PC-9 (cell line): ENCODE measurements at places on chromosomes 5 and 9.

- no peak for DNase-seq
Measured at GRCh38 chr9:95029288-95029687, 288.2 kb downstream of the FANCC start.

- DNase-seq, result no peak
Measured at GRCh38 chr5:116423141-116423540, 151.5 kb downstream of the SEMA6A start.

DNA sequence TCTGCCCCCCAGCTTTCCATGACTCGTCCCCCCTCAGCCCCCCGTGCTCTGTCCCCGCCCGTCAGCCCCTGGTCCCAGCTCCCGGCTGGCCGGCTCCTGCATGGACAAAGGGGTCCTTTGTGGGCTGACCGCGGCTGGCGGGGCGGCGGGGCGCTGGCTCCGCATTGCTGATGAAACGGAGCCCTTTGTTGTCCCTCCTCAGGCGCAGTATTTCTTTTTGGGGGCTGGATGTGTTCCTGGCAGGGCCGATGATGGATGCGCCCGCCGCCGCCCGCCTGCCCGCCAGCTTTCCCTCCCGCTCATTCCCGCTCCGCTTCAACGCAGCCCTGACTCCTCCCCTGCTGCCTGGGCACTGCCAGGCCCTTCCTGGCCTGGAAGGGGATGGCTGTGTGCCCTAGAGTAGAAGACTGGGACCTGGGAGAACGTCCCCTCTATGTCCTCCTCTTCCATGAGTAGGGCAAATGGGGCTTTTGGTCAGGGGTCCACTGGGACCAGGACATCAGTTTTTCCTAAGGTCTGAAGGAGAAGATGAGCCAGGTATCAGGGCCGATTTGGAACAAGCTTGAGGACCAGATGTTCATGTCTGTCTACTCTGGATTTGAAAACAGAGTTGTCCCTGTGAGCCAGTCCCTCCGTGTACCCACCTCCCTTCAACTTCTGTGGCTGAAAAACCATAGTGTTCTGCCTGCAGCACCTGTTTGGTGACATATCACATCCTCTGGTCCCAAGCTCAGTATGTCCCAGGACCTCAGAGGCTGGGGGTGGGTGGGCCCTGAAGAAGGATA, 29.0 kb downstream of the CXXC5 start:
- no peak for DNase-seq

DNA sequence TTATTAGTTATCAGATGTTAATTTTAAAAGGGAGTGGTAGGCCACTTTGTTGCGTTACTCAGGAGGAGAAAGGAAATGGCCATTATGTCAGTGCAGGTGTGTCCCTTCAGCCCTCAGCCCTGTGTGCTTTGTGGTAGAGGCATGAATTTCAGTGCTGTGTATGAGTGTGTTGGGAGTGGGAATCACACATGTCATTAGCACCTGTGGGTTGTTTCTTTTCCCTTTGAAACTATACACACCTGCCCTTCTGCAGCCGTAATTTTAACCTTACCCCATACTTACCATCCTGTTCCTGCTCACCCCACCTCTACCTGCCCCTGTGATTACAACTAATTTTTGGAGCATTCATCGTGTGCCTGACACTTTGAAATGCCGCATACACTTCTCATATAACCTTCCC, 156.4 kb downstream of the ARHGAP26 start:
- DNase-seq, result no peak

DNA sequence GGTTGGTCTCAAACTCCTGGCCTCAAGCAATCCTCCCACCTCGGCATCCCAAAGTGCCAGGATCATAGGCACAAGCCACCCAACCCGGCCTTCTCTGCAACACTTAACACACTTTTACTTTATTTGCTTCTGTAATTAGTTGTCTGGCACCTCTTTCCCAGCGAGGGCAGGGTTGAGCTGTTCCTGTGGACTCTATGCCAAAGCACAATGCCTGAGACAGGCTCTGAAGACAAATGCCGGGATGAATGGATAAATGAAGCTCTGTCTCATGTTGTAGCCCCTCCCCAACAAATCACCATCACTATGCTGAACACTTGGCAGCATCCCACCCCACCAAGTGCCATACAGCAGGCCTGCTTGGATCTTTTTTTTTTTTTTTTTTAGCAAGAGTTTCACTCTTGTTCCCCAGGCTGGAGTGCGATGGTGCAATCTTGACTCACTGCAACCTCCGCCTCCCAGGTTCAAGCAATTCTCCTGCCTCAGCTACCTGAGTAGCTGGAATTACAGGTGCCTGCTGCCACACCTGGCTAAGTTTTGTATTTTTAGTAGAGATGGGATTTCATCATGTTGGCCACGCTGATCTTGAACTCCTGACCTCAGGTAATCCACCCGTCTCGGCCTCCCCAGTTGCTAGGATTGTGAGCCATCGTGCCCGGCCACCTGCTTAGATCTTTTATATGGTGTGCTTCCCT, 21.3 kb downstream of the GPX3 start:
- DNase-seq, result peak; percentile 78

- no peak for DNase-seq
Measured at GRCh38 chr9:68522131-68522530, 18.6 kb downstream of the TMEM252 start.

DNA sequence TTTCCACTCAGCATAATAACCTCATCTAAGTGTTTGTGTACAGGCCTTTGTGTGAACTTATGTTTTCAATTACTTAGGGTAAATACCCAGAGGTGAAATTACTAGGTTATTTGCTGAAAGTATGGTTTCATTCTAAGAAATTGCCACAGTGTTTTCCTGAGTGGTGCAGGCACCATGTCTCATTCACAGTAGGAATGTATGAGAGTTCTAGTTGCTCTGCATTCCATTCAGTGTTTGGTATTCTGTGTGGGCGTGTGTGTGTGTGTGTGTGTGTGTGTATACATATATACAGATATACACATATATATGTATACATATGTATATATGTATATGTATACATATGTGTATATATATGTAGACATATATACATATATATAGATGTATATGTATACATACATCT, 8.8 kb upstream of the SVEP1 start:
- no peak for DNase-seq

- no peak for DNase-seq
Measured at GRCh38 chr5:127885176-127885575, 182.0 kb downstream of the CCDC192 start.

DNA sequence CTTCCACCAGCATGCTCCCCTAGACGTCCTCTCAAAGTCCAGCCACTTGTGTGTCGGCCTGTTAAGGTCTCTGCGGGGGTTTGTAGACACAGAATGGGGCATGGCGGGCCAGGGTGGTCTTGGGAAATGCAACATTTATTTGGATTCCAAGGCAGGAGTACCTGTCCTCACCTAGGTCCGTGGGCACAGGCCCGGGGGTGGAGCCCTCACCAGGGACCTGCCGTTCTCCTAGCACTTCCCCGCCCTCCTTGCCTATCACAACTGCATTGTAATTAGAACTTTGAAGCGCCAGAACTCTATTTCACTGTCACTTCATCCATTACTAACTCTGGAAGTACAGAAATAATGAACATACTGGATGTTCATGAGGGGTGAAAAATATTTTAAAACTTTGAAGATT, 268.3 kb upstream of the ACTBL2 start:
- no peak for DNase-seq

DNA sequence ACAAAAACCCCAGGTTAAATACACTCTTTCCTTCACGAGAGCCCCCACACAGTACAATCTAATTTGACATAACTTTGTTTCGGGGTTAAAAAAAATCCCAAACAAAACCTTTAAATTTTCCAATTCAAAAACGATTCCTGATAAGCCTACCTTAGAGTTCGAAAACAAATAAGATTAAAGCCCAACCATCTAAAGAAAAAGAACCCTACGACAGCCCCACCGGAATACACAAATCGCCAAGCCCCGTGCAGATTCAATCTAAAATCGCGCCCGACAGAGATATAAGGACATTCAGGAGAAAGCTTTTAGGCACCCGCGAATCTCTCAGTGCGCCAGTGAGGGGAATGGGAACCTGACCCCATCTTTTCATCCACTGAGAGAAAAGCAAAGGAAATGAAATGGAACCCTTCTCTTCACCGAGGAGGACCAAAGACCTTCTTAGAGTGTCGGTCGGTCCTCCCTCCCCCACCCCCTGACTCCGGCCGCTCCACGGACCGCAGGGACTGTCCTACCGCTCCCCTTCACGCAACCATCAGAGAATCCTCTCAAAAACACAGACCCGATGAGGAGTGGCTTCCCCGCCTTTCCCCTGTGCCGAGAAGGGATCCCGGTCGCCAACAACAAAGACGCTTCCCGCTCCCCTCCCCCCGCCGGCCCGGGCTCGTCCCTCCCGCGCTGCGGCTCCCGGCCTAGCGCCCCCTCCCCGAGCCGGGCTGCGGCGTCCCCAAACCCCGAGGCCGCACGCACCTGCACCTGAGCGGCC, 925 bp downstream of the ABHD17B start:
- DNase-seq, result peak; percentile 55
